Spleen (tissue), 13 donors: ENCODE measurements at places on chromosomes 7 and 10. TPM values are rescaled to one million over a fixed set of nuclear protein-coding genes. Genes with fewer than 3 reads are reported as not detected.

GRCh38 chr10:102801978-102802377, 35.2 kb downstream of the CYP17A1 start:
- no peak for DNase-seq

ABLIM1 gene
- 46.8 TPM for total RNA-seq

DNA sequence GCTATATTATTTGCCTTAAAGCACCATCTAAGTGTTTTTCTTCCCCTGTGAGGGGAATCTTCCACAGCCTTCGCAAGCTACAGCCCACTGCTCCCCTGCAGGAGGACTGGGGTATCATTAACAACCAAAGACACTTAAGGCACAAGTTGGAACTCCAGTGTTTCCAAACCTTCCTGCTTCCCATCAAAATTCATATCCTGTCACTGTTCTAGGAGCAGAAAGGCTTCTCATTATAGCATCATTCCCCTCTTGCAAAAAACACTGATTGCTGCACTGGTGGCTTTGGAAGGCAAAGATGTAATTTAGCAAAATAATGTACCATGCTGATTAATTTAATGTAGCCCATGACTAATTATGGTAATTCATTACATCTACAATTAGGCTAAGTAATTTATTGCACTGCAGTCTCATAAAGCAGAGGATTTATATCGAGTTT, 207.2 kb downstream of the SKAP2 start:
- no peak for DNase-seq

GRCh38 chr10:132868995-132869394, 73.4 kb downstream of the CFAP46 start:
- DNase-seq: peak; percentile 55

- DNase-seq: no peak
These were observed 62.2 kb downstream of the AKR1E2 start for GRCh38 chr10:4888236-4888635.

CALHM3 gene
- not detected for total RNA-seq

GRCh38 chr10:131141645-131142516, 169.6 kb downstream of the TCERG1L start:
- DNase-seq: peak; percentile 58

GRCh38 chr7:18916826-18917225, 200.6 kb downstream of the TWIST1 start:
- DNase-seq: no peak

- peak; percentile 94 for DNase-seq
These were observed 792 bp downstream of the ZNF746 start for GRCh38 chr7:149496642-149497391.

CHCHD2 gene
- total RNA-seq: 296 TPM

DNAH11 gene
- total RNA-seq: 1.4 TPM

MYPN gene
- total RNA-seq: 0.94 TPM

- DNase-seq: no peak
These were observed 15.8 kb downstream of the VOPP1 start for GRCh38 chr7:55556492-55556891.

DNA sequence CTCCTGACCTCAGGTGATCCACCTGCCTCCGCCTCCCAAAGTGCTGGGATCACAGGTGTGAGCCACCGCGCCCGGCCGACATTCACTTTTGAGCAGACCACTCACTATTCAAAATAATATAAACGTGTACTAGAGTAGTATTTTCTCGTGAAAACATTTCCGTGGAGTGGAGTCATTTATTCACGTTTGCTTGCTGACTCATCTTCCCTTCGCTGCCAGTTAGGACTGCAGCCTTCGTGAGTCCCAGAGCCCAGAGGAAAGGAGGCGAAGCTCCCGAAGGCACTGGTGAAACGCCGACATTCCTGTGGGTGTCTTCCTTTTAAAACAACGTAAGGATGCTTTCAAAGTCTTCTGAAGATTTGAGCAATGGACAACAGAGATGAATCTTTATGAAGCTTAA, 10.9 kb upstream of the INPP5A start:
- peak; percentile 19 for DNase-seq

GRCh38 chr7:128877756-128878120, 15.1 kb downstream of the ATP6V1F start:
- no peak for DNase-seq

- DNase-seq: peak; percentile 51
These were observed 156.8 kb downstream of the RNF216 start for GRCh38 chr7:5624386-5625365.

DNA sequence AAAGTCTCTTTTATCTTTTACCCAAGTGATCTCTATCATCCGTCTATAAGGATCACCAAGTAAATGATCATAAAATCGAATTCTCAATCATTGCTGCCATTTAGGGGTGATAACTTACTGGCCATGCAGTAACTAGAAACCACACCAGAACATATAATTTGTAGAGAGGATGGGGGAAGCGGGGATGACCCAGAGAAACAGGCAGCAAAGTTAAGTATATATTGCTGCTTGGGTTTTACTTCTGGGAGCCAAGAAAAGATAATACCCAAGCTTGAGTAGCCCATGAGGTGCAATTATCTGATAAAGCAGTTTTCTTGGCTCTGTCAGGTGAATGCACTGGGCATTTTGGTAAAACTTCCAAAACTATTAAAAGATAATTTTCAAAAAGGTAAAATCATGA, 18.9 kb downstream of the EXOC6 start:
- no peak for DNase-seq

GRCh38 chr7:91824201-91824600, 56.3 kb downstream of the MTERF1 start:
- DNase-seq: no peak

DNA sequence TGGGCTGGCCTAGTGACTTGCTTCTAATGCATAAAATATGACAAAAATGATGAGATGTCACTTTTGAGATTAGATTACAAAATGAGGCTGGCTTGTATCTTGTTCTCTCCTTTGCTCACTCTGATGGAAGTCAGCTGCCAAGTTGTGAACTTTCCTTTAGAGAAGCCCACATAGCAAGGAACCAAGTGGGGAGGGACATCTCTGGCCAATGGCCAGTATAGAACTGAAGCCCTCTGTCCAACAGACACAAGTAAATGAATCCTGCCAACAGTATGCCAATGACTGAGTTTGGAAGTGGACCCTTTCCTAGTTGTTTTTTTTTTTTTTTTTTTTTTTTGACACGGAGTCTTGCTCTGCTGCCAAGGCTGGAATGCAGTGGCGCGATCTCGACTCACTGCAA, 3.3 kb downstream of the ZC3HC1 start:
- DNase-seq: no peak

DNA sequence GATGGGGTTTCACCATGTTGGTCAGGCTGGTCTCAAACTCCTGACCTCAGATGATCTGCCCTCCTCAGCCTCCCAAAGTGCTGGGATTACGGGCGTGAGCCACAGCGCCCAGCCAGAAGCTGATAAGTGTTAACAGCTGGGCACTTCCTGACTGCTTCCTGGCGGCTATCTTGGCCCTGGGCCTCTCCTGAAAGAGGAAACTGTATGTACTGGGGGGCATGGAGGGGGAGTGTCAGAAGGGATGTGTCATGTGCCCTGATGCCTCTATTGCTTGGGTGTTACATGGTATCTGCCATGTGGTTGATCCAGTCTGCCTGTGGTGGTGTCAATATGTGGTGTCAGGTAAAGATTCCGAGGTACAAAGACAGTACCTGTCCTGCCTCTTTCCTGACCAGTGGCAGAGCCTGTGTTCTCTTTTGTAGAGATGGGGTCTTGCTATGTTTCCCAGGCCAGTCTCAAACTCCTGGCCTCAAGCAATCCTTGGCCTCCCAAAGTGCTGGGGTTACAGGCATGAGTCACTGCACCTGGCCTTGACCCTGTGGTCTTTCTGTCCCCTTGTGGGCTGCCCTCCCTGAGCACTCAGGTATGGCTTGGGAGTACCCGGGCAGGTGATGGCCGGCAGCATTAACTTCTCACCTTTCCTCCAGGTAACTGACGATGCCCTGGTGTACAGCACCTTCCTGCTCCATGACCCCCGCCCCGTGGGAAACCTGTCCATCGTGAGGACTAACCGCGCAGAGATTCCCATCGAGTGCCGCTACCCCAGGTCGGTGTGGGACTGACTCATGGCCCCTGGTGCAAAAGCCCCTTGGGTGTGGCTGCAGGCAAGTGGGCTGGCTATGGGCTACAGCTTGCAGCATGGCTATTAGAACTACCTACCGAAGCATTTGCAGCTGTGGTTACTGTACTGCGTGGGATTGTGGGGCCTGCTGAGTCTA, 4.4 kb downstream of the ZP3 start:
- DNase-seq: no peak

PIK3AP1 gene
- total RNA-seq: 197 TPM

TMEM130 gene
- not detected for total RNA-seq

DNA sequence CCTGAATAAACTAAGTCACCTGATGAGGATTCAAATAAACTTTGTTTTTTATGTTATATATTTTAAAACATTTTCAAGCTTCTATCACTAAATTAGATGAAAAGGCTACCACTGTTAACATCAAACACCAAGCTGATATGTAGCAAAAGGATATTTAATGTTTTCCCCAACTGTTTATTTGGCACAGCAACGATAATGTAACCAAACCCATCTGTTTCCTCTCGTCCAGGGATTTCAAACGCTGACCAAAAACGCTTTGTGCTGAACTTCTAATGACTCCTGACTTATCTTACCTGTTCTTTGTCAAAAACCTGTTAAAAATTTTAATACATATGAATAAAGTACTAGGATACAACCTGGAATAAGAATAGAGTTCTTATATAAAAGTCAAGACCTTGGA, 30.5 kb downstream of the DCLRE1A start:
- DNase-seq: no peak

- DNase-seq: no peak
These were observed 299.7 kb downstream of the ZEB1 start for GRCh38 chr10:31618541-31619291.

DNA sequence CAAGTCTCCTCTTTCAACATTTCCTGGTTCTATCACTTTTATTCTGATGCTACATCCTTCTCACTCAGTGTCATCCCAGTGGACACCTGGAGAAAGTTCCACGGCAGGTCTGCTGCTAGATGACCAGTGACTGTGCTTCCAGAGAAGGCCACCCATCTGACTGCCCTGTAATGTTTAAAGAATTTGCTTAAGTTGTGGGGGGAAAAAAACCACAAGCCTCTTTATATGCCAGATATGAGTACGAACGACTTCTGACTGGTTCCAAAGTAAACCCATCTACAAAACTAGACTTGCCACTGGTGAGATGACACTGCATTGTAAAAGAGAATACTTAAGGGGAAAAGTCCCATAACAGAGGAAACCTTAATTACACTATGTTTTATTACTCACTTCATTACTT, 69.6 kb upstream of the VWC2 start:
- no peak for DNase-seq

GRCh38 chr7:153130052-153130451, 370.5 kb downstream of the ACTR3B start:
- no peak for DNase-seq

- no peak for DNase-seq
These were observed 279.0 kb downstream of the KCNMA1 start for GRCh38 chr10:77358656-77359055.

DNA sequence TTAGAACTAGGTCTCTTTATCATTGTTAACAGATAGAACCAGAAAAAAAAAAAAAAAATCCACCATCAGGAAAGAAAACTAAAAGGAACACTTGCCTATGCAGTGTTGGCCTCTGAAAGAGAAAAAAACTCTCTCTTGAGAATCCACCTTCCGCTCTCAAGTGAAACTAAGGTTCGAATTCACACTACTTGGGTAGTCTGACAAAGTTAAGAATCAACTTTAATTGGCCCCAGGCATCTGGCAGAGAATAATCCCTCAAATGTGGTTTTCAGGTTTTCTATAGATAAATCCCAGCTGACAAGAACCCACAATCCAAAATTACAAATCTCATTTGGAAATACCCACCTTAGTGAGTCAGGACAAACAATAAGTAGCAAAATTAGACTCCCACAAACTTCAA, 199.7 kb upstream of the LRRN3 start:
- DNase-seq: no peak

SORBS1 gene
- total RNA-seq: 14.0 TPM

GRCh38 chr7:41565655-41566054, 137.2 kb downstream of the INHBA start:
- no peak for DNase-seq

CNTNAP2 gene
- total RNA-seq: 1.2 TPM

DNA sequence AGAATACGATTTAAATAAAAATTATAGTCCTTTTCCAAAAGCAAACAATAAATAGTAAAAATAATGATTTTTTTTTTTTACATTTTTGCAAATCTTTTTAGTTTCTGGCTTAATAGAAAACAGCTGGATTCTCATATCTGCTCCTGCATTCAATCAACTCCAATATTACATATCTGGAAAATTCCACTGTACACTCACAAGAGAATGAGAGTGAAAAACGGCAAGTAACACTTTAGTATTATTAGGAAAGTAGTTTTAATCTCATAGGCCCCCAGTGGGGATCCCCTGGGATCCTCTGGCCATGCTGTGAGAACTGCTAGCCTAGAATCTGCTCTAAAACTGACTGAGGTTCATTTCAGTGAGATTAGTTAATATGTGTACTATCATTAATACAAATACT, 128.6 kb upstream of the LRRN3 start:
- no peak for DNase-seq

DNA sequence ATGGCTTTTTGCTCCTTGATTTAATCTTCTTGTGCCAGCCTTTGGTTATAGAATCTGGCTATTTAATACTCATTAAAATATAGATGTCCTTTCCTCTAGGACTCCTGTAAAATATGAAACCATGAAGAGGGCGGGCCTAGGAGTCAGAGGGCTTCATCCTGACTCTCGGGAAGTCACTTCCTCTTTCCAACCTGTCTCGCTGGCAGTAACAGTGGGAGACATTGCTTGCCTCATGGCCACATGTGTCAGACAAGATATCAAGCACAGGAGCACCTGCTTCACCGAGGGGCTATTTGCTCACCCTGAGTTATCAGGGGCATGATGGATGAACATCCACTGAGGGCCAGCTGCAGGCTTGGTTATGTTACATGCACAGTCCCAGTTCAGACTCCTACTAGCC, 31.0 kb downstream of the SLIT1 start:
- no peak for DNase-seq

GRCh38 chr10:122733443-122733842, 33.8 kb upstream of the C10orf120 start:
- no peak for DNase-seq

DNA sequence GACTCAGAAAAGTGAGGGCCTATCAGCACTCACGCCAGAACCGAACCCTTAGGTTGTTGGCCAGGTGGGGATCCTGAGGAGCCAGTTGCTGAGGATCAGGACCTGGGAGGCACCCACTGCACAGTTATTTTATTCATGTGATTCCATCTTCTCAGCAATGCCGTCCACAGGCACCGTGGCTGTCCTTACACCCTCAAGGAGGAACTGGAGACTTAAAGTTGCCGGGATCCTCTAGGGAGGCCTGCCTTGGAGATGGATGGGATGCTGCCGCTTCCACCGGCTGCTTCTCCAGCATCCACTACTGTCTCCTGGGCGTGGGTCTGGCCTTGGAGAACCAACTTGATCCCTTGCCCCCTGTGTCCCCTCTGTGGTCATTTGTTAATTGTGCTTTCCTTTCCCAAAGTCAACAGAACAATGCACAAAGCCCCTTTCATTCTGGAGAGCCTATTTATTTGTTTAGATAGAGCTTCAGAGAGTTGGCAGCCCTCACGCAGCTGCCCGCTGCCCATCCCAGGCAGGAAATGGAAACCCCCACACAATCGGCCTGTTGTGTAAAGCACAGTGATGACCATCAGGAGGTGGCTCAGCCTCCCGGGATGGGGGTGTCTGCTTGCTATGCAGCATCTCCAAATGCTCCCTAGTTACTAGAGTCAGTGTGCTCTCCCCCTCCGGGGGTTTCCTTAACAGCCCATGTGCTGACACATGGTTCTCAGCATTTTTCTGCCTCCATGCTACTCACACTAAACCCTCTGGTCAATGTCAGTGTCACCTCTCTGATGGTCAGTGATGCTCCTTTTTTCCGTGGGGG, 52.9 kb upstream of the IGFBP3 start:
- no peak for DNase-seq
